ENCODE measurements at places on chromosomes 16 and 17.

DNA sequence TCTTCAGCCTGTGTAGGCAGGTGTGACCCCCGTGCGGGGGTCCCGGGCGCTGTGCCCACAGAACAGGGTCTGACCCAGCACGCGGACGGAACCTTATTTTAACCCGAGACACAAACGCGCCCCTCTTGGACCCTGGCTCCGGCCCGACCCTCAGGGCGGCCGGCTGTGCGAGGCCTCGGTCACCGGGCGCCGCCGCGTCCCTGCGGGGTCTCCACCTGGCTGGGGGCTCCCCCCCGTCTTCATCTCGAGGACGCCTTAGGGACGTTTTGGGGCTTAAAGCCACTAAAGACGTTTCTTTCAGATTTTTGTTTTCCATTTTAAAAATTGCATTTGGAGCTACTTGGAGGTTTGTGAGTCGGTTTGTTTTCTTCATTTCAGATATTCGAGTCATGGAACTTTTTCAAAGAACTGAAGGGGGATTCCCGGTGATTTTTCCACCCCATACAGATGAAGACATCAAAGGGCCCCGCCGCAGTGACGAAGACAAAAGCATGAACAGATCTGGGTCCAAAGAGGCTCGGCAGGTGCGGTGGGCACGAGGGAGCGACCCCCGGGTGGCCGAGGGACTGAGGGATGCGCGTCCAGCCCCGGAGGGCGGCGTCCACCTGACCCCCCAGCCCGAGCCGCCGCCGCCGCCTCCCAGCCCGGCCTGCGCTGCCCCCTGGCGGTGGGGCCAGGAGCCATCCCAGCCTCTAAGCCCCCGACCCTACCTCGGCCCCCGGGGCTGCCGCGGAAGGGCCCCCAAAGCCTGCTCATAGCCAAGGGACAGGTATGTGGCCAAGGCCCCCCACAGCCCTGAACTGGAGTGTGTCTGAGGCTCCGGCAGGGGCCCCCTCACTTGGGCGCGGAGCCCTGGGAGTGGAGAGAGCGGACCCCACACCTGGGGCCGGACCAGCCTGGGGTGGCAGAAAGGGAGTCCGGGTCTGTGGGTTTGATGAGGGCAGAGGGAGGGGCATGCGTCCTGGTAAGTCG, 3.8 kb upstream of the CD7 start:
- DNase-seq: peak; percentile 31

- no peak for DNase-seq
Measured at GRCh38 chr16:80166082-80166481, 374.7 kb upstream of the DYNLRB2 start.

- no peak for DNase-seq
Measured at GRCh38 chr16:87698241-87698640, 67.5 kb downstream of the KLHDC4 start.

DNA sequence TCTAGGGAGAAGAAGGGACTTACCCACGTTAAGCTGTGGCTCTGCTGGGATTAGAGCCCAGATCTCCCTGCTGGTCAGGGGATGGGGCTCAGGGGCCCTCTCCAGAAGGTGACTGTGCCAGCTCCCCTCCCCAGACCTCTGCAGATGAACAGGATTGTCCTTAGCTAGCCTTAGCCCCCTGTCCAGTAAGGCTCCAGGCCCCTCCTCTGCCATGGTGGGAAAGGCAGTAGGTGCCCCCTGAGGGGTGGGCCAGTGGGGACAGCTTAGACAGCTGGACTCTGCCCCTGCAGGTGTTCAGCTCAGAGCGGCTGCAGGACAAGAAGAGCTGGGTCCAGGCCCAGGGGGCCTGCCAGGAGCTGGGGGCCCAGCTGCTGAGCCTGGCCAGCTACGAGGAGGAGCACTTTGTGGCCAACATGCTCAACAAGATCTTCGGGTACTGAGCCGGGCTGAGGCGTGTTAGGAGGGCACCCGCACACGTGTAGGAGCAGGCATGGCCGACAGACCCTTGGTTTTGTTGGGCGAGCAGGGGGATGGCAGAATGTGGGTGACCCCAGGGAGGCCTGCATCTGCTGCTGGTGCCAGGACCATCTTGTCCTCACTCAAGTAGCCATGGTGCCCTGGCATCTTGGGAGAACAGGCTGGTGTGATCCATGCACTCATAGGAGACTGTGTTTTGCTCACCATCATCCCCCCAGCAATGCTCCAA, 50.9 kb downstream of the MRC2 start:
- no peak for DNase-seq

DNA sequence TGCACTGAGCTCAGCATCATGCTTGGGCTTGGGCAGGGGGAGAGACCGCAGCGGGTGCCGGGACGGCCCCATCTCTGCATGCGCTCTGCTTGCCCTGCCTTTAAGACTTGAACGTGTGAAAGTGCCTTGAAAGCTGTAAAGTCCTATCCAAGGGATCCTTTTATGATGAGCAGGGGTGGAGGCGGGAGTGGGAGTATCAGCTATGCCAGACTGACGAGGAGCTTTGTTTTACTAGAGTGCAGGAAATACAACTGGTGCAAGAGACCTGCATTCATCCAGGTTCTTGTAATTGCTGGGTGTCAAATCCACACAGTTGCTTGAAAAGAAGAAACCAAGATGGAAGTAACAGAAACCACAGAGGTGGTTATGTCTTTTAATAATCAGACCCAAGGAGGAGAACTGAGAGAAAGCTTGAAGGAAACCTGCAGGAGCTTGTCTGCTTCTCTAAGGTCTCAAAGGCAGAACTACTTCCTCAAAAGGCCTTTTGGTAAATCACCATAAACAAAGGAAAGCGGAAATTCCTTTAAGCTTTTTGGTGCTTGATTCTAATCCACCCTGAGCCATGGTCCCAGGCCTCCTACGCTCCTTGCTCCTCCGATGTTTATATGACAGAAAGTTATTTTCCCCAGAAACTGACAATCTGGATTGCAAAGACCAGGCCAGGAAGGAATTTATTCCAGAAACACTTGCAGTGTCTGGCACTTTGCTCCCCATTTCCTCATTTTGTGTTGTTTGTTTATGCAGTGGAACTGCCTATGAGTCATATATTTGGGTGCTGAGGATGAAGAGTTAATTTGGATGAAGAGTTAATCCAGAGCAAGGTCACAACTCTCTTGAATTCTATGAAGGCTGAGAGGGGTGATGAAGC, 51.3 kb upstream of the FBXO47 start:
- no peak for DNase-seq

GRCh38 chr16:89290887-89291286, 73.4 kb downstream of the ZNF778 start:
- no peak for DNase-seq

- no peak for DNase-seq
Measured at GRCh38 chr17:29045734-29046472, 3.0 kb downstream of the PIPOX start.

DNA sequence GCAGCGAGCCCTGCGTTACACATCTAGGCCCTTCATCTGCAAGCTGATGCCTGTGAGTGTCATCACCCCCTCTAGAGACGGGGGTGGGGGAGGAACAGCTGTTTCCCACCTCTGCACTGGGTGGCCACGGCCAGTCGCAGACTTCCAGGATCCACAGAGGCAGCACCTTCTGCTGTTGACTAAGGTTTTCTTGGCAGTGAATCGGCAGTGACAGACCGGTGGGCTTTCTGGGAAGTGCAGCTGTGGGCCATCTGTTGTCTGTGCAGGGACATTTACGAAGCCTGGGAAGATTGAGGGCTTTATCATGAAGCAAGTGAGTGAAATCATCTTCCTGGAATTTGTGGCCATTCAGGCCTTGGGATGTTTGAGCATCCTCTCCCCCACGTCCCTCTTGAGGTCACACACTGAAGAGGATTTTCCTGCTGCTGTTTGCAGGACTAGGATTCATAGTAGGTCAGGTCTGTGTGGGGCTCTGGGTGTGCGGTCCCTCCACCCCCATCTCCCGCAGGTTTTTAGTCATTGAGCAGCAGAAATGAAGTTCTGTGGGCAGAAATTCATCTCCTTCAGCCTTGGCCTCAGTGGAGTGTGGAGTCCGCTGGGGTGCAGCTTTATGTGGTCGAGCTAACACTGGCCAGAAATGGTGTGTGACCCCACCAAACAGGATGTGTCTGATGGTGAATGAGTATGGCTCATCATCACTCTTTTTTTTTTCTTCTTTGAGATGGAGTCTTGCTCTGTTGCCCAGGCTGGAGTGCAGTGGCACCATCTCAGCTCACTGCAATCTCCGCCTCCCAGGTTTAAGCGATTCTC, 12.0 kb downstream of the PGS1 start:
- peak; percentile 94 for DNase-seq

DNA sequence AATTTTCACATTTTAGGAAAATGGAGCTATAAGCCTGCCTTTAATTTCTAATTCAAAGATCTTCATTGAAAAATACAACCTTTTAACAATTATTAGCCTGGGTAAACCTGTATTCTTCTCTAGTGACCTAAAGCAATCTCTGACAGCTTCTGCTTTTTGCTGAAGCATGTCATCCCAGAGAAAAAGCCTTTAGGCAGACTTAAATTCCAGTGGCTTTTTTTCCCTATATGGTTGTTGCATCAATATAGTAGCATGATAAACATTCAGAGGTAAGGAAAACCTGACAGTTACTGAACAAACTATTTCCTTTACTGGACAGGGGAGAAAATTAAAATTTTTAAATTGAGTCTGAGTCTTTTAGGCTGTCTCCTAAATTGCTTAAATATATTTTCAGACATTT, 7.8 kb upstream of the EVI2A start:
- no peak for DNase-seq

DNA sequence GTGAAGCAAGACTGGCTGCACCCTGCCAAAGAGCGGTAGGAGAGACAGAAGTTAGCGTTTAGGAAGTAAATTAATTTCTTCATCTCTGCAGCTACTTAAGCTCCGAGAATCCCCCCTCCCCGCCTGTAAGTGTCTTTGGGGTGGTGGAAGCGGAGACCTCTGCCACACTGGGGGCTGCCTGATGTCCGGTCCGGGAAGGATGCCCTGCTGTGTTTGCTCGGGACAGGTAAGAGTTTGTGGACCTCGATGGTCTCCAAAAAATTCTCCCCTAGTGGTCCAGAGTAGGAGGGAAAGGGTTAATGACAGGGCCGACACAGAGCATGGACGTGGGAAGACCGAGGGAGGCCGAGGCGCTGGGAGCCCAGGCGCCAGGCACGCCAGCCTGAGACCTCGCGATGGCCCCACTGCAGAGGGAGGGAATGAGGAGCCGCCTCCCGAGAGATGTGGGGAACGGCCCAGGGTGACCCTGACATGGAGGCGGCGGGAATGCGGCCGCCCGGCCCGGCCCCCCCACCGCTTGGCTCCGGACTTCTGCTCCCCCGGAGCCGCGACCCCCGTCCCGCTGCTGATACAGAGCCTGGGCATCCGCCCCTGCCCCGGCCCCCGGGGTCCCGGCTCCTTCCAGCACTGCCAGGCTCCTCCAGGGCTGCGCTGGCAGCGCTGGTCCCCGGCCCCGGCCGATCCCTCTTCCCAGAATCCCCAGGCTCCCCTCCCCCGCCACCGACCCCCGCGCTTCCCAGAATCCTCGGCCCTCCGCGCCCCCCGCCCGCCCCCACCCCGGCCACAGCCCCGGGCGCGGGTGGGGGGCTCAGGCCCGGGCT, 680 bp downstream of the ZNF629 start:
- DNase-seq: peak; percentile 73

DNA sequence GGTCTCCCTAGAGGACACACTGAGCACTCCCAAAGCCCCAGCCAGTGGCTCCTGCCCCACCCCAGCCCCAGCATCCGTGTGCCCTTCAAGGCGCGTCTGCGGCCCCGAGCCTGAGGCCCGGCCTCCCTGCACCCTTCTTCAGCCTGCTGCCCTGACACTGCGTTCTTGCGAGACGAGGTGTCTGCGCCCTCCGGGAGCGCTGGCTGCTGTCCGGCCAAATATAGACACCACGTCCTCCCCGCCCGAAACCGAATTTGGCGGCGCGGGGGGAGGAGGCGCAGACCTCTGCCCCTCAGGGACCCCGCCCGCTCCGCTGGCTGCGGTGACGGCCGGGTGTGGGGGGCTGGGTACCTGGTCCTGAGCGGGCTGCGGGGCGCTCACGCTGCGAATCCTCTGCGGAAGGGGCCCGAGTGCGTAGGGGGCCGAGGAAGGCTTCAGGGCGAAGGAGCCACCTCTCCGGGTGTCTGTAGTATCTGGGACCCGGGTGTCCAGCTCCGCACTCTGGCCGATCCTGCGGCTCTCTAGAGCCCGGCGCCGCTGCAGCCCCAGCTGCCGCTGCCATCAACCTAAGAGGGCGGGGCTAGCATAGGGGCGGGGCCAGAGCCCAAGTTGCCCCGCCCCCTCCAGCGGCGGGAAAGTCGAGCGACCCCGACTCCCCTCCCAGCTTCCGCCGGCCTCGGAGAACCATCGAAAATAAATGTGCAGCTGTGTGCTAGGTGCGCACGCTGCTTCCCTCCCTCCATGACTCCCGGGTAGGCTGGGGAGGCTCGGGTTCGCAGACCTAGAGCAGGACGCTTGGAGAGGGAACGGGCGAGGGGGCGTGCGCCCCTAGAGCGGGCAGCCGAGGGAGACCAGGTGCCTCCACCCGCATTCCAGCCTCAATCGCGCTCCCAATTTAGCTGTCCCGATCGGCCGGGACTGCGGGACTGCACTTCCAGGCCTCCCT, at the start of gene CORO6:
Gene CORO6 (minus strand): TSS at position 576 of the 946 bp plus-strand sequence. CDS start 1,491 bp downstream, outside the sequence.
- peak; percentile 71 for DNase-seq

- DNase-seq: no peak
Measured at GRCh38 chr17:78915872-78916632, 9.1 kb downstream of the TIMP2 start.

DNA sequence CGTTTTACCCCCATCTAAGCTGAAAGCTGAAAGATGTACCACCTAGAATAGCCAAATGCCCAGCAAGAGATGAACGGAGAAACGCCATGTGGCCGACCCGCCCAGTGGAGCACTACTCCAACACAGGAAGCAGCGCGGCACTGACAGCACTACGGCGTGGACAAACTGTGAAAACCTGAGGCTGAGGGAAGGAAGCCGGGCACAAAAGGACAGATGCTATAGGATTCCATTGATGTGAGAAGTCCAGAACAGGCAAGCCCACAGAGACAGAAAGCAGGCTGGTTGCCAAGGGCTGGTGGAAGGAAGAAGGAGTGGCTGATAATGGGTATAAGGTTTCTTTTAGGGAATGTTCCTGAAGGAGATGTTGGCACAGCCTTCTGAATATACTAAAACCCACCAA, 29.4 kb upstream of the SLC38A8 start:
- no peak for DNase-seq
